Effector CD4-positive, alpha-beta T cell (primary cell): ENCODE measurements at places on chromosomes 3 and 15.

DNA sequence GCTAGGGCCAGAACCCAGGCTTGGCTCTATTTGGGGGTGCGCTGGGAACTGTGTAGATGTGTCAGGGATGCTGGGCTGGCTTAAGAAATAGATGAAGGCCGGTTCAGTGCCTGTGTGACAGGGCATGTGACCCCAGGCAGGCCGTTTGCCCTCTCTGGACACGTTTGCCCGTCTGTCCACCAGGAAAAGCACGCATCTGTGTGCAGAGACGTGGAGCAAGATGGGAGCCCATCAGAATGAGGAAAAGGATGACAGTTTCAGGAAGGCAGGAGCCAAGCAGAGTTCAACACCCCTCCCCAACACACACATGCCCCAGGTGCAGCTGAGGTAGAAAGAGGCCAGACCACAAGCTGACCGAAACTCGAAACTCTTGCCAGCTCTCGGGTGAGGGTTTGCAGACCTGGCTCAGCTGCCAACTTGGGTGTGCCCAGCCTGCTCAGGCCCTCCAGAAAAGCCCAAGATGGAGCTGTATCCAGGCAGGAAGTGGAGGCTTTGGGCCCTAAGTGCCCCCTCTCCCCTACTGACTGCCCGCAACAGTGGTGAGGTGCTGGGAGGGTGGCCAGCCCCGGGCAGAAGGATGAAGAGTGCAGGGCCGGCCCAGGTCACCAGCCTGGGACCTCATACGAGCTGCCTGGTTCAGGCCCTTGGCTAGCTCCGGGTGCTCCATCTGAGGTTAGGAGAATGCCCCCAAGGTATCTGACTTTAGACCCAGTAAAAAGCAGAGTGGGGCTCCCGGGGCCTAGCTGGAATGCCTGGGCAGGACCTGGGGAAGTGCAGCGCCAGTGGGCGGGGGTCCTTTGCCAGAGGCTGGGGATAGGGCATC lies 10.2 kb upstream of the MESP1 start:
- no peak for DNase-seq

DNA sequence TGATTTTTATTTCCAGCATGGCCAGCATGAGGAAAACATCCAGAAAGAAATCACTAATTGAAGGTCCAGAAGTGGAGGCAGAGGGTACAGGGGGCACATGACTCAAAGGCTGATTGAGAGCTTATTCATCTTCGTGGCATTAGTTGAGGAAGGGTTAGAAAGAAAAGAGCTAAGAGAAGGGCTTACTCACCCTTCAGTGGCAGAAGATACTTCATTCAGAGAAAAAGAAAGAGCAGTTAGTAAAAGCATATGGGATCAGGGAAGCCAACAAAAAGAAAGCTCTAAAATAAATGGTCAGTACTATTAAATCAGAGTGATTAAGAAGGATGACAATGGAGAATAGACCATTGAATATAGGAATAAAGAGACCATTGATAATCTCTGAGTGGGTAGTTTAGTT lies 25.2 kb downstream of the GAP43 start:
- no peak for DNase-seq

- peak; percentile 62 for DNase-seq
These were observed 587 bp downstream of the PIGX start for GRCh38 chr3:196712514-196713413.

DNA sequence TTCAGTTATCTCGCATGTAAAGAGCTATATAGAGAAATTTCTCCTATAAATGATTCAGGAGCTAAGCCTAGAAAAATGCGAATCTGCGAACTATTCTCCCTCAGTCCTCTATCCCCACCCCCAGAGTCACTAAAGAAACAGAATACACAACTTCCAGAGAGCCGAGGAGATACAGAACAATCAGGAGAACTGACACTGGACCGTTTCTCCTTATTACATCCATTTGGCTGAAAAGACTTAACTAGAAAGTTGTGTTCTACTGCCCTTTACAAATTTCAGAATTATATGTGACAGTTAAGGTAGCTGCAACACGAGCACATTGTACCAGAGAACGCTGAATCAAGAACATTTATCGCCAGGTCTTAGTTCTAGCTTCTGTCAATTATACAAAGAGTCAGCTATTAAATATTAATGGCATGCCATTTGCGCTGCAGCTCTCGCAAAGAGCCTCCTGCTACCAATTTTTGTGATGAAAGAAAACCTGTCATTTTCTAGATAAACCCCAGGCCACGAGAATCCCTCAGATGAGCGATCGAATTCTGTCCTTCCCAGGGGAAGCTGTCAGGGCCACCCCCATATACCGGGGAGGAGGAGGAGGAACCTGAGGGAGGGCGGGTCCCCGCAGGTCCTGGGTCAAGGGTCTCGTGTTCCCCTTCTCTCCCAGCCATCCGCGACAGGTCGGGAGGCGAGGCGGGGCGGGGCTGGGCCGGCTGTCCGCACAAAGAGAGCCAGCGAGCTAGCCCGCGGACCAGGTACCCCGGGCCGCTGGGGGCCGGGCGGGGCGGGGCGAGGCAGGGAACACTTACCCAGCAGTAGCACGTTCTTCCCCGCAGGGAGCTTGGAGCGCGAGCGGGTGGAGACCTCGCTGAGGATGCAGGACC lies 878 bp downstream of the DYNC1LI1 start:
- peak; percentile 26 for DNase-seq

DNA sequence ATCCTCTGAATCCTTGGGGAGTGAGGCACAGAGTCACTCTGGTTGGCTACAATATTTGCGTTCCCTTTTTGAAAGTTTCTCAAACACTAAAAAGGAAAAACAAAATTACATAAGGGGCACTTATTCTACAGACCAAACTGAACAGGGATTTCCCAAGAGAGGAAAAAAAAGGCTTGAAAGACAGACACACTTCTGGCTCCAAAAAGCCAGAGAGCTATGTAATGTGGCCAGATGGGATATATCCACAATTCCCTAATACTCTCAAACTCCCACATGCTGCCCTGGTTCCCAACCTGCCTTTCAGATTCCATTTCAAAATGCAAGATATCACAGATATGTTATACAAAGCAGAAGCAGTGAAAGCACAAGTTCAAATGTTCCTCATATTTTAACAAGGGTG lies 1.6 kb downstream of the FRMD4B start:
- DNase-seq: no peak

DNA sequence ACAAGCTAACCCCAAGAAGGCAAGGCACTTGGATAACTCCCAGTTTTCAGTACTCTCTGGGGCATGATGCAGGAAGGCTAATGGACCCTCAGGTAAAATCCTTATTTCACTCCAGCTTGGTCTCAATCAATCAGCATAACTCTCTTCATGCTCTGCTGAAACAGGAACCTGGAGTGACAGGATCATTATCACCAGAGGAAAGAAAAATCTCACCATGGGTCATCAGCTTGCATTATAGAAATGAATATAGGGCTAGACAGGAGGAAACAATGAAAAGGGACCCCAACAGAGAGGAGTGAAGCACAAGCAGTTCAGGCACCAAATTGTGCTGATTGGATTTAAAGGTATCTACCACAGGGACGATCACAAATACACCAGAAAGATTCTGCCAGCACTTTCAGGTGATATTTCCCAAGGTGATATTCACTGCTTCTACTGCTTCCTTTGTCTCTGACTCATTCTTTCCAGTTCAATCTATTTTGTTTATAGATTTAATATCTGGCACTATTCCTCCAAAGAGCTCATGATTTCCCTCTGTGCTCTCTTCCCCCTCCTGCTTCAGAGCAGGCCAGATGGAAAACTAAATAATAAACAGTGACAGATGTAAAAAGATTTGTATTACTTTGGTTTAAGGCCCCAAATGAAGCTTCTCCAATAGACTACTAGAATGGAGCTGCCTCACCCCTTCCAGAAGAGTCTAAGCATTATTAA lies 22.9 kb upstream of the THUMPD3 start:
- DNase-seq: no peak

DNA sequence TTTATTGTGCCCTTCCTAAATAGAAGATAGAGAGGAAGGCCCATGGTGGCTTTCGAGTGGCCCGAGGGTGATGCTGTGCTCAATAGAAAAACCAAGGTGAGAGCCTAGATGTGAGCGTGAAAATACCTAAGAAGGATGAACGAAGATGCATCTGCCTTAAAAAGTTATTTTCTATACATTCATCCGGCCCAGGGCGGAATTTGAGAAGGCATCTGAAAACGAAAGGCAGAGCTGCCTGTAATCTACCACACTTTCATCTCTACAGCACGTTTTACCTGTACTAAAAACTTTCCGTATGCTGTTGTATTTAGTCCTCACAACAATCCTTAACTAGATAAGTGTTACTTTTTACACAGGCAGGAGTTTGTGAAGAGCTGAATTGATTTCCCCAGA lies 1.4 kb downstream of the DUT start:
- no peak for DNase-seq

- DNase-seq: no peak
These were observed 74.3 kb downstream of the CALML4 start for GRCh38 chr15:68130851-68131250.

GRCh38 chr3:56347219-56347871 lies 120.9 kb downstream of the ERC2 start:
- no peak for DNase-seq

DNA sequence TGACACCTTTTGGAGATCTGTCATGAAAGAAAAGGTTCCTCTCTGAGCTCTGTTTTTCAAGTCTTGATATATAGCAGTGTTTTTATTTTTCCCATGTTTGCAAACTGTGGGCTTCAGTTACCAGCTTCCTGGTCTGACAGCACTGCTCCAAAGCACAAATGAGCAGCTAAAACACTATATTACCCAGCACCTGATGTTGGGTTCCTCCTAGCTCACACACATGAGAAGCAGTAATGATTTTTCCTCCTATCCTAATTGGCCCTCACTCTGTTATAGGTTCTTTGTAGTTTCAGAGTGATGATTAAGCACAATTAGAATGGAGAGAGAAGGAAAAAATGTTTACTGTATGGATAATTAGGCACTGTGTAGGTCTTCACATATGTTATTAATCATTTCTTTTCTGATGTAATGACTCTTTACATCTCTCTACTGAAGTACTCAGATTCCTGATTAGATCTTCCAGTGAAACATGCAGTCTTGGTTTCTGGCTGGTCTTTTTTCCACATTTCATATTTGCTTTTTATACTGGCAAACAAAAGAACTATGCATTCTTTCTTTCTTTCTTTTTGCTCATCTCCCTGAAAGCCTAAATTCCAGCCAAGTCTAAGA lies 939.7 kb downstream of the NSUN3 start:
- no peak for DNase-seq

DNA sequence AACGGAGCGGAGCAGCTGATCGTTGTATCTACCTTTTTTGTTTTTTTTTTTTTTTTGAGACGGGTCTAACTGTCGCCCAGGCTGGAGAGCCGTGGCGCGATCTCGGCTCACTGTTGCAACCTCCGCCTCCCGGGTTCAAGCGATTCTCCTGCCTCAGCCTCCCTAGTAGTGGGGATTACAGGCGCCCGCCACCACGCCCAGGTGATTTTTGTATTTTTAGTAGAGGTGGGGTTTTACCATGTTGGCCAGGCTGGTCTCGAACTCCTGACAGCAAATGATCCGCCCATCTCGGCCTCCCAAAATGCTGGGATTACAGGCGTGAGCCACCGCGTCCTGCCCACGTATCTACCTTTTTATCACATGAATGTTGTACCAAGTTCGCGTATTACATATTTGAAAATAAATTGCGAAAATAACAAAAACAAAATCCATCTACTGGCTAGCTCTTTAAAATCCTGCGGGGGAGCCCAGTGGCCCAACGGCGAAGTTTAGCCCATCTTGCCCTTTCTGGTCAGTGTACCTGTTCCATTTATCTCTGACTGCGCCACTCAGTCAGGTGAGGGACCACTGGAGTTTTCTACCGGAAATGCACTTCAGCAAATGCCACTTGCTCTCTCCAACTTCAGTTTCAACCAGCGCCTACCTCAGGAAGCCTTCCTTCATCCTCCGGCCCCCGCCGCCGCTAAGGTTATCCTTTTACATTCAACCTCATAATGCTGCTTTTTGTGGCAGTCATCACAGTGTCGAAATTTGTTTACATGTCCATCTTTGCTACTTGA lies 1.2 kb upstream of the EIF3J start:
- peak; percentile 15 for DNase-seq

DNA sequence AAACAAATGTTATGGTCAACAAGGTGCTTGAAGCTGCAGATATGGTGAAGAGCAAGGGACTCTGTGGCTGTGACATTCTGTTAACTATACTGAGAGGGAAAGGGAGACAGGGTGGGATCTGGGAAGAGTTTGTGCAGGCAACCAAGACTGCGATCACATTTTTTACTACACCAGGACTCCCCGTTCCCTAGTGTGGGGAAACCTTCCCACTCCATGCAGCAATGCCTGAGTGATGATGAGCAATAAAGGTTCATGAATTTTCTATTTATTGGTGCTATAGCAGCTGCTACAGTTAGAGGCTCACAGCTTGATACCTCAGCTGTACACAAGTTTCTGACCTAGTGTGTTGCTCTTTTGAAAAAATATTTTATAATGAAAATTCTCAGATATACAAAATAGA lies 160.9 kb upstream of the SGO1 start:
- DNase-seq: no peak

GRCh38 chr3:140406655-140407054 lies 271.2 kb upstream of the TRIM42 start:
- no peak for DNase-seq

DNA sequence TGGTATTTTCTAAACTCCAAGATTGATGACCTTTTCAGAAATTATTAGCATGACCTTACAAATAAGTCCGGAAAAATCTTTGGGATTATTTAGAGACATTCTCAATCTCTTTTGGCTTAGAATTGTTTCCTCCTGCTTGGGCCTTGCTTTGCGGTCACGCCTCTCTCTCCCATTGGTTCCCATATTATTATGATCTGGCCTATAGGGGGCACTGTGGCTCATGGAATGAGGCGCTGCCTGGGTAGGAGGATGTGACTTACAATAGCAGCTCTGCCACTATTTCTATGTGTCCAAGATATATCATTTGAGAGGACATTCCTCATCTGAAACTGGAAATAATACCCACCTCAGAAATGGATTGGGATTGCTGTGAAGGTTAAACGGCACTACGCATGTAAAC lies 464.9 kb downstream of the MFSD1 start:
- DNase-seq: no peak

DNA sequence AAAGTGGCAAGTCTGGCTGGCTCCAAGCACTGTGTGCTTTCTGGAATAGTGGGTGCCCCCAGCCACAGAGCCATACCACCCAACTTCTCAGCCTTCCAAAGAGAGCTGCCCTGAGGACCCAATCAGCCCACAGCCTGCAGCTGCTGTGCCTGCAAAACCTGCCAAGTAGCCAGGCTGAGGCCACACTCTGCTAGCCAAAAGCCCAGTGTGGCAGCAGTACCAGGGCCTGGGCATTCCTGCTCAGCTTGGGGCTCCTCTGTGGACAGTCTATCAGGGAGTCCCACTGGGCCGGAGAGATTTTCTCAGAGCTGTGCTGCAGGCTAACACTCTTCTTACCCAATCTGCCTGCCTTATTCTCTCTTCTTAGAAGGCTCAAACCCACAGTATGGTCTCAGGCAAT lies 136.5 kb downstream of the TPRA1 start:
- no peak for DNase-seq

GRCh38 chr15:62874959-62875625 lies 167.5 kb upstream of the TPM1 start:
- DNase-seq: no peak

DNA sequence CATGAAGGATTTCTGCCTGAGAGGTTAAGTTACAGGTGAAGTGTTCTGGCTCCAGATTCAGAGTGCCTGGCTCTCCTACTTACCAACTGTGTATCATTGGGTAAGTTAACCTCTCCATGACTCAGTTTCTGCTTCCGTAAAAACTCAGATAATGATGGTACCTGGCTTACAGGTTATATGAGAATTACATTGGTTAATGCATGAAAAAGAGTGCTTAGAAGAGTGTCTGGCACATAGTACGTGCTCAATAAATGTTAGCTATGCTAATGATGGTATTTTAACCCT lies 23.8 kb downstream of the CFAP161 start:
- no peak for DNase-seq
